Thoracic aorta (tissue), 2 donors: ENCODE measurements at places on chromosomes 3 and 15. TPM values are rescaled to one million over a fixed set of nuclear protein-coding genes. Genes with fewer than 3 reads are reported as not detected.

GRCh38 chr3:36800533-36801116 is 36.3 kb upstream of the DCLK3 start:
- no peaks in the 10 kb centered on the region for H3K27me3 ChIP-seq
- DNase-seq = no peak
- no peak overlapping the region for H3K27ac ChIP-seq
- no peaks in the 10 kb centered on the region for H3K36me3 ChIP-seq

- no peaks in the 10 kb centered on the region for H3K36me3 ChIP-seq
- H3K27me3 ChIP-seq = no peaks in the 10 kb centered on the region
- H3K27ac ChIP-seq = peak overlapping the region; percentile 66
Observed at GRCh38 chr3:72447059-72447946, 400.9 kb downstream of the SHQ1 start.

DNA sequence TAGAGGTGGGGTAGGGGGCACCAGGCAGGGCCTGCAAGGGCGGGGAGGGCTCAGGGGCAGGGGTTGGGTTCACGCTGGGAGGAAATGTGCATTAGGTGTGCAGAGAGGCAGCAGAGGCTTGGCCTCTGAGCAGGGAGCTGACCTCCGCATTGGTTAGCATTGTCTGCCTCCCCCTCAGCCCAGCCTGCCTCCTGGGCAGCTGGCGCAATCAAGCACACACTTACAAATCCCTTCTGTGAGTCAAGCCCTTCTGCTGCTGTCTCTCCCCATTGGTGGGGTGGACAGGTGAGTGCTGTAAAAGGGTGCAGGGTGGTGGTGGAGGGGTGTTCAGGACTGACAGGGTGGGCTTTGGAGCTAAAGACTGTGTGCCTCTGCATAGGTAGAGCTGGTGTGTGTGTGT is 9.3 kb downstream of the LOXL1 start:
- no peaks in the 10 kb centered on the region for H3K27me3 ChIP-seq
- no peak for DNase-seq
- H3K36me3 ChIP-seq = no peaks in the 10 kb centered on the region
- H3K27ac ChIP-seq = peak overlapping the region; percentile 49
- no peak overlapping the region for H3K4me3 ChIP-seq

- no peaks in the 10 kb centered on the region for H3K27me3 ChIP-seq
- no peak overlapping the region for H3K27ac ChIP-seq
- DNase-seq = no peak
- no peaks in the 10 kb centered on the region for H3K36me3 ChIP-seq
- H3K4me1 ChIP-seq = peaks cover 17% of the 10 kb centered on the region
- H3K4me3 ChIP-seq = no peak overlapping the region
Observed at GRCh38 chr3:195147649-195148080, 123.3 kb downstream of the XXYLT1 start.

DNA sequence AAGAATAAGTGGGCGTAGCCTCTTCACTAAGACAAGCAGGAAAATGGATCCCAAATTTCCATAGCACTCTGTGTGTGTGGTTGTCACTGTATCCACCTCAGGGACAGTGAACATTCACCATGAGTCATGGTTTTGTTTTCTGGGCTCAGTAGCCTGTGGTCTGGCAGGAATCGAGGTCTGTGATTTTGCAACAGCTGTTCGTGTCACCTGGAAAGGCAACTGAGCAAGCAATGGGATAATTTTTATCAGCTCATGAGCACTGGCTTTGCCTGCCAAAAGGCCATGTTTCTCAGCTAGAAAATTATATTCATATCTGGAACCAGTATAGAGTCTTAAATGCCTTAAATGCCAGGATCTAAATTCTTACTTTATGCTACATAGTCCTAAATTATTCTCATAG is 60.9 kb downstream of the STRIT1 start:
- no peaks in the 10 kb centered on the region for H3K36me3 ChIP-seq
- no peak overlapping the region for H3K4me3 ChIP-seq
- peaks cover 8% of the 10 kb centered on the region for H3K4me1 ChIP-seq
- peak overlapping the region; percentile 50 for H3K27ac ChIP-seq
- peak; percentile 18 for DNase-seq

DNA sequence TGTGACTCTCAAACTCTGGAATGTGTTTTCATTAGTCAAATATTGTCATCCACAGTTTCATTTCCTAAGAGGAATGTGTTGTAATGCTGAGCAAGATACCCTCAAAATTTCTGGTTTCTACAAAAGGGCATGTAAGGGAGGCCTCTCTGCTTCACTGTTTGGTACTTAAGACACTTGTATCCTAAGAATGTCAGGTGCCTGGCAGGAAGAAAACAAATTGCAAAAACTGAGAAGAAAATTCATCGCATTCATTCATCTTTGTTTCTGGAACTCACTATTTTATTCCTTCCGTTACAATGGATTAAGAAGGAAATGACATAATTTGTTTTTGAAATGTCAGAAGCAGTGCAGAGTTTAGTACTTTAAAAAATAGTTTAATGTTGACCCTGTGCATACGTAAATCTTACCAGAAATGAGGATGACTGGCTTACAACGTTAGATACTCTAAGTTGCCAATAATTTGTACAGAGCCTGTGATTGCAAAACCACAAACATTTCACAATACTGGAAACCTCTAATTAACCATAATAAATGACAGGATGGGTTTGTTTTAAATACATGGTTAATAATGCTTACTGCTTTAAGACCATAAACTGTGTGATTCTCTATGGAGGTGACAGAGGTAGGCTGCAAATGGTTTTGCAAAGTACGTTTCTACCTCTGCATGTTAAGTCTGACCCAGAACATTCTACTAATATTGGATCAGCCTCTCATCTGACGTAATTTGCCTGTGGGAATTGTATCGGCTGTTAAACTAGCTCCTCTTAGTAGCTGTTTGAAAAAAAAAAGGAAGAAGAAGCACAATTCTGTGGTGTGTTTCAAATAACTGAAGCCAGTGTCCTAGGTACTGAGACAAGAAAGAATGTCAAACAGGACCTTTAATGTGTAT is 477.8 kb downstream of the RBMS3 start:
- H3K4me3 ChIP-seq = peak overlapping the region; percentile 53
- no peak for DNase-seq
- peak overlapping the region; percentile 80 for H3K27ac ChIP-seq
- peaks cover 25% of the 10 kb centered on the region for H3K4me1 ChIP-seq

The NTRK3 gene
- total RNA-seq = 87.3 TPM

DNA sequence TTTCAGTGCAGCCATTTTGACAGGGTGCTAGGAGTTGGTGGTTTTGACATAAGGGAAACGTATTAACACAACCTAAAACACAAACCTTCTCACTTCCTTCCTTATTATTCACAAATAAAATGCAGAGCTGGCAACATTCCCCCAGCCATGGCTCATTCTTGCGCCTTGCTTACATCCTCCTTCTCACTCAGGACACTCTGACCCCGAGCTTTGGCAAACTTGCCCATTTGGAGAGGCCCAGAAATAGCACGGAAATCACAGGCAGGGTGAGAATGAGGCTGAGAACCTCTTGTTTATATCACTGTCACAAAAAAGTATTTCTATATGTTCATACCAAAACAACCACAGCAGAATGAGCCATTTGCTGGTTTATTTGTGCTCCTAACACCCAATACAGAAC is 244.3 kb downstream of the NTRK3 start:
- peak; percentile 19 for DNase-seq
- no peaks in the 10 kb centered on the region for H3K27me3 ChIP-seq
- no peak overlapping the region for H3K4me3 ChIP-seq
- no peak overlapping the region for H3K27ac ChIP-seq

- H3K27me3 ChIP-seq = no peaks in the 10 kb centered on the region
- H3K36me3 ChIP-seq = no peaks in the 10 kb centered on the region
- no peak overlapping the region for H3K4me3 ChIP-seq
- no peak for DNase-seq
- no peak overlapping the region for H3K27ac ChIP-seq
Observed at GRCh38 chr3:54225841-54226528, 103.6 kb downstream of the CACNA2D3 start.

- no peak overlapping the region for H3K27ac ChIP-seq
- H3K36me3 ChIP-seq = no peaks in the 10 kb centered on the region
- no peaks in the 10 kb centered on the region for H3K27me3 ChIP-seq
- DNase-seq = no peak
Observed at GRCh38 chr3:157122832-157123427, 37.0 kb downstream of the CCNL1 start.
